ENCODE measurements at places on chromosomes 11 and 22.

GRCh38 chr11:95897731-95898130, 26.2 kb downstream of the MTMR2 start:
- no peak for DNase-seq

- peak; percentile 76 for DNase-seq
Observed at GRCh38 chr11:79493555-79494171, 52.8 kb upstream of the TENM4 start.

GRCh38 chr22:48637231-48637630, 1190.4 kb downstream of the BRD1 start:
- no peak for DNase-seq

- DNase-seq, result no peak
Observed at GRCh38 chr11:16960250-16960649, 54.0 kb downstream of the PLEKHA7 start.

DNA sequence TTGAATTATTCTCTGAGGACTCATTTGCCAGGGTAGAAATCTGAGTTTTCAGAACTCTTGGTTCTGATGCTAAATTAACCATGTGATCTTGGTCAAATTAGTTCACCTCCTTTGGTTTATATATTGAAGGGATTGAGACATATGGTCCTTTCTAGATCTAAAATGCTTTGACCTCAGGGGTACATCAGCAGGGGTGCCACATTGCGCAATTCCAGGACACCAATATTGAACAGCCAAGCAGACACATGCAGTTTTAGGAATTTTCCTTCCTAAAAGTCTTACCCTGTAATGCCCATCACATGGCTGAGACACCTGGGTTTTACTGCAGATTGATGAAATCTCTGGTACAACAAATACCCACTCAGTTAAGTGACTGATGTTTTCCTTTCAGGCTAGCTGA, 254.4 kb upstream of the NCAM1 start:
- no peak for DNase-seq

GRCh38 chr11:121965330-121965729, 150.7 kb downstream of the BLID start:
- DNase-seq, result no peak

GRCh38 chr11:12251666-12252560, 125.5 kb upstream of the PARVA start:
- no peak for DNase-seq

DNA sequence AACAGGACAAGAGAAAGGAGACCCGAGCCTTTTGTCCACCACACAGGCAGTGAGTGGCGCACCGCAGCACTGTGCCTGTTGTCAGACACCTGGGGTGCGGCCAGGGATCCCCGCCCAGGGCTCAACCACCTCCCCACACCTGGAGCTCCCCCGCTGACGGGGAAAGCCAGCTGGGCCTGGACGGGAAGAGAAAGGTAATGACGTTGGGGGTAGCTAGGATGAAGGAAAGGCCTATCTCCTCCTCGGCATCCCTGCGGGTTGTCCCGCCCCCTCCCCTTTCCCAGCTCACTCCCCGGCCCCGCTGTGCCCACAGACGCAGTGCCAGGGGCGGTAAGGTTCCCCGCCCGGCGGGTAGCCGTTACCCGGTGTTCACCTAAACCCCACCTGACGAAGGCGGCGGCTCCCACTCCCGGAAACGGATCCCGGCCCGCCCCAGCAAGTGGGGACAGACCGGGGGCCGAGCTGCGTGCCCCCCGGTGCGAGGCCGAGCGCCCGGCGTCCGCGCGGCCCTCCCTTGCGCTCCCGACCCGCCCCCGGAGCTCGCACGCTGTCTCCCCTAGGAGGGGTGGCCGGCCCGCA, 495 bp downstream of the HYOU1 start:
- no peak for DNase-seq

DNA sequence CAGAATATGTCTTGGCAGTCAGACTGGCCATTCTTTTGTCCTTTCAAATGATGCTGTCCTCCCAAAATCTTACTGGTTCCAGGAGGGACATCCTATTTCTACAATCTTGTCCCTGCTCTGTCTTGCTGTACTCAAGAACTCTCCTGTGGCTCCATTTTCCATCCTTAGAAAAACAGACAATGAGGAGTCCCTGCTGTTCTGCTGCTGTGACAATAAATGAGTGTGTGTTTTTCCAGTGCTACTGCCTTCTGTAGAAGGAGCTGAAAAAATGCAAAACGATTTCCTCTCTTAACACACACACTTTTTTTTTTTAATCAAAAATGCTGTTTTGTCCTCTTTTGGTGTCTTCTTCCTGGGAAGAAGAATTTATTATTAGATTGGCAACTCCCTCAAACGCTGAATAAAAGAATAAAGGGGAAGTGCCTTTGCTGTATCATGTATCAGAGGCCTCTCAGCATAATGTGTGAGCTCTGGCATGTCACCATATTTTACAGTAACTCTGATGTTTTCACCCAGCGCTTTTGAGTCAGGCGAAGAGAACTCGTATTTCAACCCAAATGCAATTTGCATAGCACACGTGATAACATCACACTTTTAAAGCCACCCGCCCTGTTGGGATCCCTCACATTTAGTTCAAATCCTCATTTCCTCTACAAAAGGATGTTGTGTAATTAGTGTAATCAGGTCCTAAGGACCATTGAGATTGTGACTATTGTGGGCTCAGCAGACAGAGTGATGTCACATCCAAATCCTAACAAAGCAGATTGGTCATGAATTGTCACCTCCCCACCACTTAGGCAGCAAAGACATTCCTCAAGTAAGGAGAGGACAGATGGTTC, 496.0 kb upstream of the LARGE1 start:
- no peak for DNase-seq

DNA sequence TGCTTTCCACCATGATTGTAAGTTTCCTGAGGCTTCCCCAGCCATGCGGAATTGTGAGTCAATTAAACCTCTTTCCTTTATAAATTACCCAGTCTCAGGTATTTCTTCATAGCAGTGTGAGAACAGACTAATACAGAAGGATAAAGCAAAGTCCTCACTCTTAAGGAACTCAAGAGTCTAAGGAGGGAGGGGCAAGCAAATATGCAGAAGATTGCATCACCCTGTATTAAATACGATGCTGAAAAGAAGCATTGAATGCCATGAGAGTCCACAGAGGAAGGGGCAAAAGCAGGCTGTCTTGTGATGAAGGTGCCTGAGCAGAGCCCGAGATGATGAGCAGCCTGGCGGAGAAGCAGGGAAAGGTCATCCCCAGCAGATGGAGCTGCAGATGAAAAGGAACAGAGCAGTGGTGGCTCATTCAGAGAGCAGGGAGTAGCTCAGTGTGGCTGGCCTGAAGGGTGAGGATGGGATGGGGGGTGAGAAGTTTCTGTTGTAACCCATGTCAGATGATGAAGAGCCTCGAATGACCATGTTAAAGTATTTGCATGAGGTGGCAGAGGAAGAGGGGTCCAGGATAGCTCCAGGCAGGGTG, 6.3 kb upstream of the IZUMO1R start:
- no peak for DNase-seq

DNA sequence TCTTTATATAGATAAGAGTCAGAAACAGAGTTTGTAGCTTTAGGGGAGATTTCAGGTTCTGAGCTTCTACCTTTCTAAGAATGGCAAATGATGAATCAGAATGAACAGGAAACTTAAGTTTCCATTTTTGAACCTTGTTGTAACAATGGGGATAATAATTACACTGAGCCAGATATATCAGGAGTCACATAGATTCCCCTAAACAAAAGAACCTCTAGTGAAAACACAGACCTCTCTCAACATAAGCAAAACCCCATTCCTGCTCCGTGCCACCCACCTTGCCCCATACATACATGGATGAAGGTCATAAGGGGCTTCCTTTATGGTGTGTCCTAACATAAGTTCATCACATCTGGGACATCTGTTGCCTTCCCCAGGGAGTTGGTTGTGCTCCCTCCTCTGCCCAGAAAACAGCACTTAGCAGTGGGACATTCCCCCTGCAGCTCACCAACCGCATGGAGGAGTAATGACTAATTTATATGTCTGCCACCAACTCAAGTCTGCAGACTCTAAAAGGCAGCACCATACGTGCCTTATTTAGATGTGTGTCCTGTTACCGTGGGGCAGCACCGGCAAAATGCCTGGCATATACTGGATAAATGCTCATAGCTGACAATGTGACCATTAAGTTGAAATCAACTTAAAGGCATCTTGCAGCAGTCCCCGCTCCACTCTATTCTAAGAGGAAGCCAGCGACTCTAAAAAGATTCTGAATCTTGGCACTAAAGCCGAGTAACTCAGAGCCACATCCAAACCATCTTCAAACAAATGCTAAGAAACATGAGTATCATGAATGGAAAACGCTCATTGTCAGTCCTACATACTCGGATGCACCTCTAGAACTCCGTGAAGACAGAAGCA, 8.0 kb downstream of the JAML start:
- DNase-seq, result no peak

GRCh38 chr11:112017538-112017937, 7.7 kb upstream of the DLAT start:
- no peak for DNase-seq

DNA sequence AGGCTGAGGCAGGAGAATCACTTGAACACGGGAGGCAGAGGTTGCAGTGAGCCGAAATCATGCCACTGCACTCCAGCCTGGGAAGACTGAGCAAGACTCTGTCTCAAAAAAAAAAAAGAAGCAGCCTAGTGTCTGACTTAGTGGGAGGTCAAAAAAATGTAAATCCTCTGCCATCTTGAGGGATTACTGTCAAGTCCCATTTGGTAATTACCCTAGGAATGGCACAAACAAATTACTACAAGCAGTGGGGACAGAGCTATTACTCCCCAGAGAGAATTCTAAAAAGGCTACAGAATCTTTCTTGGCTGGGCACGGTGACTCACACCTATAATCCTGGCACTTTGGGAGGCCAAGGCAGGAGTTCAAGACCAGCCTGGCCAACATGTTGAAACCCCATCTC, 3.8 kb downstream of the SERPING1 start:
- DNase-seq, result no peak

DNA sequence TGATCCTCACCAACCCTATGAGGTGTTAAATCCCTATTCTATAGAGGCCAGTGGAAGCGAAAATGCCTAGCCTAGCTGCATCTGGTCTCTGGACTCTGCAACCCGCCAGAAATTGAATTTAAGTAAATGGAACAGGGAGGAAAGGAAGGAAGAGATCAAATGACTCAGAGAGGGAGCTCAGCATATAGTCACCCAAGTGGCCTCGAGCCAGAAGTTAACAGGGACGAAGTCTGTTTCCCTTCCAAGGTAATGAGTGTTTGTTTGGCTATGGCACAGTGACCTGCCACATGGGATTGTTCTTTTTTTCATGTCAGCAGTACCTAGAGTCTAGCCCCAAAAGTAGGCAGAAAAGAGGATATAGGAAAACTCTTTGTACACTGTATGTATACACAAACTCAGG, 66.3 kb downstream of the PAK1 start:
- DNase-seq, result peak; percentile 61

GRCh38 chr11:125253289-125253688, 88.7 kb downstream of the PKNOX2 start:
- DNase-seq, result no peak

DNA sequence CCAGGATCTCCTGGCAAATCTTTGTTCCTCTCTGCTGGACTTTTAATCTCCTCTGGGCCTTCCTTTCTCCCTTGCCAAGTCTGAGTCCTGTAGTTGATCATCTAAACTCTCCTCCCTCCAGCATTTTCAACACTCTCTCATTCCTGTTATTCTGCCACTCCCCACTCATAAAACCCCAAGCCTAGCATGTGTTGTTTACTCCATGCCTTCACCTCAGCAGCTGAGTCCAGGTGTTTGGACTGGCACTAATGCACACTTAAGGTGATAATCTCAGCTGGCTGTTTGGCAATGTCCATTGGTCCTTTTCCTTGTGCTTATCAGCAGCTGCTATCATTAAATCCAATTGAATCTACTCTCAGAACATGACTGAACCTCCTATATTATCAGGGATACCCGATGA, 876.8 kb upstream of the TENM4 start:
- no peak for DNase-seq

- no peak for DNase-seq
Observed at GRCh38 chr11:57744357-57744756, 3.1 kb downstream of the SELENOH start.

GRCh38 chr11:124740277-124740882, 638 bp downstream of the NRGN start:
- DNase-seq, result peak; percentile 43

- no peak for DNase-seq
Observed at GRCh38 chr11:130666781-130667251, 218.4 kb downstream of the ADAMTS15 start.

DNA sequence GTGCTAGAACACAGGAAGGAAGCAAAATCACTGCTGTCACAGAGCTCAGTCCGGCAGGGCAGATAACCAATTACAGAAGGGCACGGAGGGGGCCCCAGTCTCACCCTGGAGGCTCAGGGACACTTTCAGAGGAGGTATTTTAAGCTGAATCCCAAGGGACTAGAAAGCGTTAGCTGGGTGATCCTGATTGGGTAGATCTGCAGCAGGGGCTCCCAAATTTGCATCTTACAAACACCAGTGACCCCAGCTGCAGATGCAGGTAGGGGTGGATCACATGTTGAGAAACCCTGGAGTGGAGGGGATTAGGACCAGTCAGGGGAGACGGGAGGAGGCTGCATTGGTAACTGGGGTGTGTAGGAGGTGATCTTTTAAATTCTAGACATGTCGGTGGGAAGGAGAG, 91.4 kb downstream of the CSNK2A3 start:
- no peak for DNase-seq

- DNase-seq, result peak; percentile 81
Observed at GRCh38 chr11:130068986-130069658, 572 bp upstream of the APLP2 start.

- DNase-seq, result no peak
Observed at GRCh38 chr11:11167806-11168205, 185.2 kb downstream of the CSNK2A3 start.

DNA sequence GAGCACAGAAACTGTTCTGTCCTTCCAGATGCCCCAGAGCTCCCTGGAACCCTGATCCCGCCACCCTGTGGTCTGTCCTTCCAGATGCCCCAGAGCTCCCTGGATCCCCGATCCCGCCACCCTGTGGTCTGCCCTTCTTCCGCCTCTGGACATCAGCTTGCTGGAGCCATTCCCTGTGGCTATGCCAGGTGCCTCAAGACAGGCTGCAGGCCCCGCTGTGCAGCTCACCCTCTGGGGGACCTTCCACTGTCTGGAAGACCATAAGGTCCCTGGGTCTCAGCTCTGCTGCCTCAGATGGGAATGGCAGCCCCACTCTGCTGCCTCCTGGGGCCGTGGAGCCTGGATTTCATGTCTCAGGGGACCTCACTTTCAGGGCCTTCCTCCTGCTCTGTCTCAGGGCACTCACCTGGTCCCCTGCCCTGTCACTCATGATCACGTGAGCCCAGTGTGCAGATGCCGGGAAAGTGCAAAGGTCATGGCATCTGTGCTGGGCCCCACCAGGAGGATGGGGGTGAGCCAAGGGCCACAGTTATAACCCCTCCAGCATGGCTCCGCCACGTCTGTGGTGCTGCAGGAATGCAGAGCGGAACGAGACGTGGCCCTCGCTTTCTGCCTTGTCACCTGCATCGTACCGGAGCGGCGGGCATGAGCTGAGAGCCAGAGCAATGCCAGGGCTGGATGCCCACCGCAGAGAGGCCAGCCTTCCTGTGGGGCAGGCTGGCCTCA, 1520.7 kb downstream of the BRD1 start:
- DNase-seq, result no peak

- DNase-seq, result no peak
Observed at GRCh38 chr22:41620589-41621098, at the start of gene DESI1. Gene DESI1 (minus strand): TSS chr22:41621043. CDS start chr22:41620839, 204 bp downstream.

GRCh38 chr22:28983190-28983589, 78.4 kb downstream of the C22orf31 start:
- no peak for DNase-seq

GRCh38 chr11:75859614-75860013, 44.6 kb downstream of the UVRAG start:
- DNase-seq, result no peak
